Breast epithelium (tissue), 4 donors: ENCODE measurements at places on chromosomes 5 and 9.

DNA sequence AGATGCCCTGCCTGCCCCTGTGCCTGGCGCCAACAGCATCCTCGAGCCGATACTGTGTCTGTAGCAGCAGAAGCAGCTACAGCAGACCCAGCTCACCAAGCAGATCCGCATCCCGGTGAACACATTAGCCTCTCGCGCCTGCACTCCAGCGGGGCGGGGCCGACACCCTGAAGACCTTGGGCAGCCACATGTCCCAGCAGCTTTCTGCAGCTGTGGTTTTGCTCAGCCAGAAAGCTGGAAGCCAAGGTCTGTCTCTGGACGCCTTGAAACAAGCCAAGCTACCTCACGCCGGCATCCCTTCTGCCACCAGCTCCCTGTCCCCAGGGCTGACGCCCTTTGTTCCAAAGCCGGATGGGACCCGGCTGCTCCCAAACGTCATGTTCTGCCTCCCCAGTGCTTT, 59.6 kb downstream of the ACTBL2 start:
- DNase-seq: no peak

- no peak for DNase-seq
Measured at GRCh38 chr9:37965116-37965515, 61.2 kb upstream of the SLC25A51 start.

- no peak for DNase-seq
Measured at GRCh38 chr5:144684899-144685298, 514.2 kb downstream of the KCTD16 start.

DNA sequence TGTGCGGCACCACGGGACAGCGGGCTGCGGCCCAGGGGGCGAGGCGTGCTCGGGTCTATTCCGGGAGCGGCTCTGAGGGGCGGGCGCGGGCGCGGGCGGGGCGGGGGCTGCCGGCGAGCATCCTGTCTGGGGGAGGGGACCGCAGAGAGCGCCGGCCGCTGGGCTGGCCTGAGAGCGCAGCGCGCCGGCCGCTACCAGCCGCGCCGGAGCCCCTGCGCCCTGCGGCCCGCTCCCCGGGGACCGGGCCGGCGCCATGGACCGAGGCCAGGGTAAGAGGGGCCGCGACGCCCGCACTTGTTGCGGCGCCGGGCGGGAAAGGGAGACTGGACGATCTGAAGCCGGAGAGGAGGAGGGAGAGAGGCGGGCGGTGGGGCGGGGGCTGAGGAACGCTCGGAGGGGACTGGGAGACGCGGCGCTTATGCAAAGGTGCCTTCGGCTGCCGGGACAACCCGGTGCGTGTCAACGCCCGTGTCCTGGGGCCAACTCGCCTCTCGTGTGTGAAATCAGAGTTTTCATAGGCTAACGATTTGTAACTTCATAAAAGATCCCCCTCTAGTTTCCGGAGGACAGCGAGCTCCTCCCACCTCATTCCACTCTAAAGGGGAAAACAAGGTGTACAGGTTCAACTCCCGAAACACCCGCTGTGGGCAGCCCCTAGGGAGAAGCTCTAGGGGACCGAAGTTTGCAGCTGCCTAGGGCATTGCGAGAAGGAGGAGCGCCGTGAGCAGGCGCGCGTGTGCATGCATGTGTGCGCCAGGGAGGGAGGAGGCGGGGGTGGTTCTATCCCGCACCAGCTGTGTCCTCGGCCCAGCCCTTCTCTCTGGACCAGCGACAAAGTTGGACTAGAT, at the start of gene AFAP1L1:
TSS of gene AFAP1L1 (plus strand) at position 144 of the 848 bp plus-strand sequence. CDS start at position 254, 110 bp downstream.
- no peak for DNase-seq

DNA sequence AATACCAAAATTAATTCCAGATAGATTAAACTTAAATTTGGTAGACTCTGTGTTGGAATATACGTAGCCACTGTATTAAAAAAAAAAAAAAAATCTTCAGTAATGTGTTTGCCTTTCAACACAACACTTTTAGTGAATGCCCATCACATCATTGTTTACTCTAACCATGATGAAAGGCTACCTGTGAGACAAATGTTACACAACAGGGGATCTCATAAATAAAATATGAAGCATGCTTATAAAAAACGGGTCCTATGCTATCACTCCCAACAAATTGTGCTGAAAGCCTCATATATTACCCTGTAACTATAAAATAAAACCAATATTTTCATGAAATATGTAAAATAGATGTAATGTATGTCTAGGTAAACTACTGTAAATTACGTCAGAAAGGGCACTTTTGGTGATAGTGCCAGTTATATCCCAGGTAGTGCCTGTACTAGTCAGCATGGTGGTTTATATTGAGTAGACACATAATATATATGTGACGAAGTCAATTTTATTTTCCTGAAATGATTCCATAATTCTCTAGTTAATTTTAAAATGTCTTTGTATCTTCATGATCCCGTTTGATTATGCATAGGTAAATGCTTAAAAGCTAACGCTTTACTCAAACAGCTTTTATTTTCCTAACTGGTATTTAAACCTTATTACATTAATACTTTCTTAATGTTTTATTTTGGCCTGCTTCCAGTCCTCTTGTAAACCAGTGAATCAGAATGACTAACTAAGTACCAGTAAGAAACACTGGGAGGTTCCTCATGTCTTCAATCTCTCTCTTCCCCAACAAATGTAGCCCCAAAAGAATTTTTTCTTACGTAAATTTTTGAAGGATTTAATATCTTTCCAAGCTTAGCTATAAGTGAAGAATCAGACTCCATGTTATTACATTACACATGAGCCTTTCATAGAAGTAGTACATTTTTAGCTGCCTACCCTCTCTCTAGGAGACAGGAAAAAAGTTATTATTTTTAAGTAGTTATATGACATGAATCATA, 420.3 kb downstream of the GABRG2 start:
- DNase-seq: no peak
